Activated CD8-positive, alpha-beta T cell treated with anti-CD3 and anti-CD28 coated beads for 36 hours (primary cell): ENCODE measurements at places on chromosomes 2 and 18. TPM values are rescaled to one million over a fixed set of nuclear protein-coding genes. Genes with fewer than 3 reads are reported as not detected.
A peak's percentile ranks its signal among the peaks of the same experiment; 100 is the strongest.

Gene UGT1A4
- not detected for total RNA-seq

DNA sequence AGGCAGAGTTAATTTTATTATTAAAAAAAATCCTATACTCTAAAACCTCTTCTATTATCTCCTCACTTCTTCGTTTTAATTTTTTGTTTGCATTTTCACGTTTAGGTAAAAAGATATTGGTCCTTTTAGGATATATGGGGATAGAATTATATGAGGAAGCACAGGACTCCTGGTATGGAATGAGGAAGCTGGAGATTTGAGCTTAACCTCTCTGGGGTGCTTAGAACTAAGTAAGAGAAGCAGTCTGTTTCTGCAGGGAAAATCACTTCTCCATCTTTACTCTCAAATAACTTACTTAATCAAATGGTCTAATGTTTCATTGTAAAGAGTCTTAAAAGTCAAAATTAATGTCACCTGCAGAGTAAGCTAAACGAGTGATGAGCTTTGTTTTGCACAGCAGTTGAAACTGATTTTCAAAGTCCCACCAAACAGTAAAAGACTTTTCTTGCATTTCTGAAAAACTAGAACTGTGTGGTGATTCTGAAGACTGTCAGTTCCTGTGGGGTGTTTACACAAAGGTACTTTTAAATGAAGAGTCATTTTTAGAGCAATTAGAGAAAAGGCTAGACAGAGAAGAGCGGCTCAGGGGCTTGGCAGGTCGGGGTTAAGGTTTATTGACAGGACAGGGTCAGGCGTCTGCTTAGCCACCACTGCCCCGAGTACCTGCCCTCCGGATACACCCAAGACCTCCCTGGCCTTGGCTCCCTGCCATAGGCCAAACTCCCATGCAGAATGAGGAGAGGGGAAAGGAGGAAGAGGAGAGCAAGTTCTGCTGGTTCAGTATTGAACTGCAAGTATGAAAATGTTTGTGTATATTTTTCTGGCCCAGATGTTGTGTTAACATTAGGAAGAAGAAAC is 21.6 kb downstream of the METAP1D start:
- no peaks in the 10 kb centered on the region for H3K27me3 ChIP-seq
- no peak overlapping the region for H3K4me3 ChIP-seq
- no peak for DNase-seq
- no peak overlapping the region for H3K27ac ChIP-seq
- peaks cover 4% of the 10 kb centered on the region for H3K4me1 ChIP-seq

Gene CTAGE1
- not detected for total RNA-seq

DNA sequence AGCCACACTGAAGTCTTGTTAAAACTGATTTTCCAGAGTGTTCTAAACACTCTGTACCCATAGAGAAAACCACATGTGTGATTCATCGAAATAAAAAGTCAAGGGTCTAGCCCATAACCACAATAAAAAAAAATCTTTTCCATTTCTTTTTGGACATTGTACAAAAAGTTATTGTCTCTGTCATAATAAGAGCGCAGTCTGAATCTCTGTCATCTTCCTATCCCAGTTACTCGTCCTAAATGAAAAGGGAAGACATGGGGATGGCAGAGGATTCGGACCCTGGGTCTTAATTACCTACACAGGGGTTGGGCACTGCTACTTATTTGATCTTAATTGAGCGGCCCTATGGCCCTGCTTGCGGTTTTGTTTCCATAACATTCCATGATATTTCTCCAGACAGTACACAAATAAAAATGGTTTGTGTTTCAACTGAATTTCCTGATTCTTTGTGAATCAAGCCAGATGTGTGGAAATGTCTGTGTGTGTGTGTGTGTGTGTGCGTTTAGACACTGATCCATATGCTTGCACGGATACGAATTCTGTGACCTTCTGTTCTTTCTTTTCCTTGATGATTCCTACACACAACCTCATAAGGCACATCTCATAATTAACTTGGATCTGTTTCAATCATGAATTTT is 133.4 kb upstream of the SPATS2L start:
- no peak overlapping the region for H3K4me3 ChIP-seq
- H3K36me3 ChIP-seq: no peaks in the 10 kb centered on the region
- DNase-seq: no peak
- peaks cover 13% of the 10 kb centered on the region for H3K27me3 ChIP-seq

GRCh38 chr2:68901199-68901514 is 30.0 kb upstream of the BMP10 start:
- no peak overlapping the region for H3K4me3 ChIP-seq
- no peaks in the 10 kb centered on the region for H3K27me3 ChIP-seq
- no peak overlapping the region for H3K27ac ChIP-seq
- DNase-seq: no peak
- H3K4me1 ChIP-seq: no peaks in the 10 kb centered on the region

Gene TMEM163
- not detected for total RNA-seq

DNA sequence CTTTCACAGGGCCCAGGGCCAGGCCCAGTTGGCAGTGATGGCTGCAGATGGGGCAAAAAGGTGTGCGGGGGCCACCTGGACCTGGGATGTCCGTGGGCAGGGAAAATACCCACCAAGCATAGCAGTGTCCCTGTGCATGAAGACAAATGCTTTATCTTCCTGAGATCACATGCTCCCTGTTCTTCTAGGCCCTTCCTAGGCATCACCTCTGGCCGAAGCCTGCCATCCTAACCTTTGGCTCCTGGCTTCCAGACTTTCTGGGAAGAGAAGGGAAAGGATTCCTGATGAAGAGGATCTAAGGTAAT is 105.0 kb upstream of the SMAD2 start:
- no peaks in the 10 kb centered on the region for H3K36me3 ChIP-seq
- H3K4me1 ChIP-seq: no peaks in the 10 kb centered on the region
- no peaks in the 10 kb centered on the region for H3K27me3 ChIP-seq
- no peak overlapping the region for H3K27ac ChIP-seq
- H3K4me3 ChIP-seq: no peak overlapping the region

GRCh38 chr2:151106805-151107506 is 154.7 kb downstream of the RBM43 start:
- no peak for DNase-seq
- no peak overlapping the region for H3K4me3 ChIP-seq
- no peaks in the 10 kb centered on the region for H3K36me3 ChIP-seq
- H3K4me1 ChIP-seq: no peaks in the 10 kb centered on the region
- H3K27me3 ChIP-seq: peaks cover 9% of the 10 kb centered on the region

Gene CPO
- total RNA-seq: not detected

Gene RGPD6
- 15.8 TPM for total RNA-seq

DNA sequence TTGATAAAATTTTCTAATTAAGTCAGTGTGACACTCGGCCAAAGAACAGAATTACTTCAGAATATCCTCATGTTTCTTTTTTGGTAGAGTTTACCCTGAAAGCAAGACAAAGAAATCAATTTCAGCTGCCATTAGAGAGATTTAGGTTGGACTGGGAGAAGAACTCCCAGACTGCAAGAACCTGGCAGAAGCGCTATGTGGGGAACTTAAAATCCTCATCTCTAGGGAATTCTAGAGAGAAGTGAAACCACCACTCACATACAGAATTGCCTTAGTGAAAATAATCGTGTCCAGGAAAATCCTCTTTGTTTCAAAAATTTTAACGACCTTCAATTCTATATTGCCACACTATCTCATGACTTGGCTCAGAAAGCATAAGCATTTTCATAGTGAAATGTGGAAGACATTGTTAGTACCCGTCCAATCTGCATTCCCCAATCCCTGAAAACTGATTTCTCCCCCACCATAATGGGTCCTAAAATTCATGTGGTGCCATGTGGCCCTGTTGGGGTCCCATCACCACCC is 297.3 kb upstream of the MEIS1 start:
- no peak for DNase-seq
- no peaks in the 10 kb centered on the region for H3K36me3 ChIP-seq
- no peaks in the 10 kb centered on the region for H3K4me1 ChIP-seq
- no peak overlapping the region for H3K4me3 ChIP-seq
- no peaks in the 10 kb centered on the region for H3K27me3 ChIP-seq

Gene HOXD10
- total RNA-seq: not detected

GRCh38 chr2:96296925-96297324 is 8.4 kb downstream of the SNRNP200 start:
- H3K4me3 ChIP-seq: no peak overlapping the region
- DNase-seq: no peak

Gene NLRC4
- total RNA-seq: not detected

- no peak overlapping the region for H3K4me3 ChIP-seq
- H3K27ac ChIP-seq: no peak overlapping the region
- peak; percentile 9 for DNase-seq
- H3K27me3 ChIP-seq: peaks cover 2% of the 10 kb centered on the region
- H3K4me1 ChIP-seq: no peaks in the 10 kb centered on the region
- no peaks in the 10 kb centered on the region for H3K36me3 ChIP-seq
Observed at GRCh38 chr2:56077359-56077915, 106.4 kb upstream of the CCDC85A start.

DNA sequence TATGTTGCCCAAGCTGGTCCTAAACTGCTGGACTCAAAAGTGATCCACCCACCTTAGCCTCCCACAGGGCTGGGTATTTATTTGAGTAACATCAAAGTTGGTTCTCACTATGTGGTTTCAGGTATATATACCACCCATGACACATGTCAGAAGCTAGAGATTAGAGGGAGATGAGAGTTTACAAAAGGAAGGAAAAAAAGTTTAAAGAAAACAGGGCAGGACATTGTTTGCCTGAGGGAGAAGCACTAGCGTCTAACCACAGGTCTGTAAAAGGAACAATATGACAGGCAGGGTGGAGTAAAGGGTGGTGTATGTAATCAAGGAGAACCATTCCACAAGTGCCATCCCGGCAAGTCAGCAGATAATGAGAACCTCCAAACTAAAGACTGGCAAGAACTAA is 8.5 kb downstream of the CEP76 start:
- H3K36me3 ChIP-seq: peaks cover 14% of the 10 kb centered on the region
- peak; percentile 9 for DNase-seq
- H3K4me1 ChIP-seq: peaks cover 12% of the 10 kb centered on the region
- no peak overlapping the region for H3K4me3 ChIP-seq
- H3K27ac ChIP-seq: no peak overlapping the region

- no peaks in the 10 kb centered on the region for H3K36me3 ChIP-seq
- H3K27ac ChIP-seq: no peak overlapping the region
Observed at GRCh38 chr2:38109732-38110181, 33.8 kb upstream of the CYP1B1 start.

GRCh38 chr18:78406743-78407465 is 572.7 kb upstream of the SALL3 start:
- H3K27ac ChIP-seq: no peak overlapping the region
- peaks cover 9% of the 10 kb centered on the region for H3K27me3 ChIP-seq
- peaks cover 10% of the 10 kb centered on the region for H3K4me1 ChIP-seq
- no peak overlapping the region for H3K4me3 ChIP-seq
- DNase-seq: peak; percentile 4
- no peaks in the 10 kb centered on the region for H3K36me3 ChIP-seq

DNA sequence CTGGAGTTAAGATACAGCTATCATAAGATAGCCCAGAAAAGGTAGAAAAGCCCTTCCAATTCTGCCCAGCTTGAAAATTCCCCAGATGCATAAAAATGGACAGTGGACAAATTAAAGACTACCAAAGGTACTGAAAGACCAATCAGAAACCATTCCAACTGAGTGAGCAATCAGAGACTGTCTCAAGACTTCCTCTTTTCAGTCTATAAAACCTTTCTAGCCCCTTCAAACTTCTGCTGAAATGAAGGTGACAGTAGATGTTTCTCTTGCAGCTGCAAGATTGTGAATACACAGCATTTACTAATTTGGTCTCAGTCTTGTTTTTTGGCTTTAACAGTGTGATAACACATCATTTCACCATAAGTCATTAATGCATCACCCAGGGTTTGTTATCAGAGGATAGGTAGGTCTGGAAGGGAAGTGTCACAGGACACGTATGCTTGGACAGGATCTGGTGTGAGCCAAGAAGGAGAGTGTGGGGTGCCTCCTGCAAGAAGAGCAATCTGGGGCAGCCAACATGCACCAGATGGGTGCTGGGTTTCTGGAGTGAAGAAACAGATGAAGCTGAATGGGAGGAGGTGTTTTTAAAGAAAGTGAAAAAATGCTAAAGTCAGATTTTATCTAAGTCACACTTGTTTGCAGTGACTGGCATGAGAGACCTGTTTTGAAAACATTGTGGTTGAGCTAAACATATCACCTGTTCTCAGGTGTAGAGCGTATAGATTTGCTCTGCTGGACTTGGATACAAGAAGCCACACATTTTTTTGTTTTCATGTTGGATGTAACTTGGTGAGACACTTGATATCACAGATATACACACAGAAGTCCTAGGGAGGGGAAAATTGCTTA is 75.3 kb upstream of the DDX18 start:
- H3K27me3 ChIP-seq: peaks cover 5% of the 10 kb centered on the region
- no peaks in the 10 kb centered on the region for H3K36me3 ChIP-seq
- no peak for DNase-seq
- no peak overlapping the region for H3K27ac ChIP-seq

DNA sequence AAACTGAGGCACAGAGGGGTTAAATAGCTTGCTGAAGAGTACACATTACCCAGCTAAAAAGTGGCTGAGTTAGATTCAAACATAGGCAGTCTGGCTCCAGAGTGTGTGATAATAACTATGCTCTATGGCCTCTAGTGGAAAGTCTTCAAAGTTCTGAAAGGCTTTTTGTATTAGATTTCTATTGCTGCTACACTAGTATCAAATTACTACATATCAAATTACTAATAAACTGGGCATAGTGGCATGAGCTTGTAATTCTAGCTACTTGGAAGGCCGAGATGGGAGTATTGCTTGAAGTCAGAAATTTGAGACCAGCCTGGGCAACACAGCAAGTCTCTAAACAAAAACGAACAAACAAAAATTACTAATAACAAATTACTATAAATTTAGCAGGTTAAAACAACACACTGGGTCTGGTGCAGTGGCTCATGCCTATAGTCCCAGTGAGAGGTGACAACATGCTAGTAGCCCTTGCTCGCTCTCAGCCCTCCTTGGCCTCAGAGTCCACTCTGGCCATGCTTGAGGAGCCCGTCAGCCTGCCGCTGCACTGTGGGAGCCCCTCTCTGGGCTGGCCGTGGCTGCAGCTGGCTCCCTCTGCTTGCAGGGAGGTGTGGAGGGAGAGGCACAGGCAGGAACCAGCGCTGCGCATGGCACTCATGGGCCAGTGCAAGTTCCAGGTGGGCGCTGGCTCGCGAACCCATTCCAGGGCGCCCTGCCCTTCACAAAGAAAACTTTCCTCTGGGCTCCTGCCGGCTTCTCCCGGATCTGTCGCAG is 38.2 kb upstream of the TWSG1 start:
- H3K4me3 ChIP-seq: no peak overlapping the region
- no peak for DNase-seq
- H3K27ac ChIP-seq: no peak overlapping the region
- H3K27me3 ChIP-seq: no peaks in the 10 kb centered on the region
- peaks cover 4% of the 10 kb centered on the region for H3K36me3 ChIP-seq
- H3K4me1 ChIP-seq: no peaks in the 10 kb centered on the region

Gene CIB4
- total RNA-seq: not detected

Gene DOK6
- not detected for total RNA-seq

Gene FRZB
- total RNA-seq: not detected

GRCh38 chr2:101830146-101830545 is 132.6 kb downstream of the MAP4K4 start:
- H3K36me3 ChIP-seq: peaks cover 28% of the 10 kb centered on the region
- DNase-seq: no peak
- peaks cover 60% of the 10 kb centered on the region for H3K4me1 ChIP-seq
- H3K4me3 ChIP-seq: no peak overlapping the region
- H3K27ac ChIP-seq: peak overlapping the region; percentile 76

- H3K4me1 ChIP-seq: no peaks in the 10 kb centered on the region
- H3K27ac ChIP-seq: no peak overlapping the region
- peaks cover 5% of the 10 kb centered on the region for H3K27me3 ChIP-seq
- no peaks in the 10 kb centered on the region for H3K36me3 ChIP-seq
- DNase-seq: no peak
Observed at GRCh38 chr2:236665572-236666118, 96.0 kb downstream of the ACKR3 start.
